ENCODE measurements at places on chromosomes 7 and 10. TPM values are rescaled to one million over a fixed set of nuclear protein-coding genes. Genes with fewer than 3 reads are reported as not detected.

The CXCL12 gene
- 0.07 TPM for polyA plus RNA-seq

The CYP26C1 gene
- polyA plus RNA-seq: not detected

The NUTM2A gene
- polyA plus RNA-seq: 0.15 TPM

The AKR1C8 gene
- polyA plus RNA-seq: 0.10 TPM

DNA sequence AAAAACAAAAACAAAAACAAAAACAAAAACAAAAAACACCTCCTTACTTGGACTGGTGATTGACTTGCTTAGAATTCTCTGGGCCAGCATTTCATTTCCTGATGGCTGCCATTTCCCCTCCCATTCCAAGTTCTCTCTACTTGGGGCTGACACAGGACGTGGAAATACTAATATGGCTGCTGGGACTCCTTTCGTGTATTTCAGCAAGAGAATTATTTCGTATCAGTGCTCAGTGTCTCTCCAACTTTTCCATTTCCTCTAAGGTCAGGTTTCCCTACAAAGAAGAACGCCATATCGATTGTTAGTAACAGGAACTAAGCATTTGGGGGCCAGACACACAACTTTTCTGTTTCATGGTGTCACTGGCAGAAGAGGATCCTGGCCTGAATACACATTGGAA lies 22.5 kb upstream of the VAX1 start:
- DNase-seq: no peak

DNA sequence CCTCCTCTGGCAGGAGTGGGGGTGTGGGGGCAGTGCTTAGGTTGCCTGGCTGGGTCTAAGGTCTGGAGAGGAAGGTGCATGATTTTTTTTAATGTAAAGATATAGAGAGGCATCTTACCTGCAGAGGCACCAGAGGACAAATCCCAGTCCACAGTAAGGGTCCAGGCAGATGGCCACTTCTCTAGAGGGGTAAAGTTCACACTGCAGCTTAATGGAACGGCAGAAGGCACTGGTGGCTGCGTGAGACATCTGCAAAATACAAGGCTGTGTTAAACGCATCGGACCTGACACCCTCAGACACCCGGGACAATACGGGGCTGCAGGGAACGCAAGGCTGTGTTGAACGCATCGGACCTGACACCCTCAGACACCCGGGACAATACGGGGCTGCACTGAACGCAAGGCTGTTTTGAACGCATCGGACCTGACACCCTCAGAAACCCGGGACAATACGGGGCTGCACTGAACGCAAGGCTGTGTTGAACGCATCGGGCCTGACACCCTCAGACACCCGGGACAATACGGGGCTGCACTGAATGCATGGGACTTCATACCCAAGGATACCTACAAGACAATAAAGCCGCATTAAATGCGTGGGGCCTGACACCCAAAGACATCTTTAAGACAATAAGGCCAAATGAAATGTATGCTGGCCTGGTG lies 206.0 kb downstream of the ZMYND11 start:
- no peak for DNase-seq

DNA sequence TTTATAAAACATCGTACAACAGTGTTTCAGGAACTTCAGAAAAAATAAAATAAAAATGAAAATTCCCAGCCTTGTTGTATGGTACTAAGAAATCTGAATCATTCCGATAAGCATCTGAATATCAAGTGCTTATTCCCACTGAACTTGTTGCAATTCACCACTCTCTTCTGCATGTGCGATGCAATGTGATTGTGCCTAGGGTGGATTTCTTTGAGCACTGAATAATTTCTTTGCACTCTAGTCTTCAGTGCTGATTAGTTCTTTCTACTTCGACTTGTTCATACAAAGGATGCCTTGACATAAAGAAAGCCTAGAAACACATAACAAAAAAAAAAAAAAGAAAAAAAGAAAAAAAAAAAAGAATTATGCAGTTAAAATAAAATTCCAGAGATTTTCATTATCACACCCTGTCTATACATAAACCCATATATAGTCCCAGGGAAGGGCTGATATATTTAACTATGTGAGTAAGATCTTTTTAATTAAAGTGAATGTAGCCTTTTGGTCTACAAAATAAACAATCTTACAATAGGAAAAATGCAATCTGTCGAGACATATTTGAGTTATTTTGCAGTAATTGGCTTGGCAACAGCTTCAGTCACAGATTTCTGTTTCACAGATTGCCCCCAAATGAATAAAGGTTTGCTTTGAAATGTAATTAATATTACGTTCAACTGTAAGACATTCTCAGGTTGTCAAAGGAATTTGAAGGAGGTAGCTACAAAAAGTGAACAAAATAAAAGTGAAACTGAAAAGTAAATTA lies 1118.9 kb upstream of the CELF2 start:
- no peak for DNase-seq

- peak; percentile 75 for DNase-seq
Observed at GRCh38 chr7:134513169-134513752, 14.1 kb upstream of the AKR1B10 start.

DNA sequence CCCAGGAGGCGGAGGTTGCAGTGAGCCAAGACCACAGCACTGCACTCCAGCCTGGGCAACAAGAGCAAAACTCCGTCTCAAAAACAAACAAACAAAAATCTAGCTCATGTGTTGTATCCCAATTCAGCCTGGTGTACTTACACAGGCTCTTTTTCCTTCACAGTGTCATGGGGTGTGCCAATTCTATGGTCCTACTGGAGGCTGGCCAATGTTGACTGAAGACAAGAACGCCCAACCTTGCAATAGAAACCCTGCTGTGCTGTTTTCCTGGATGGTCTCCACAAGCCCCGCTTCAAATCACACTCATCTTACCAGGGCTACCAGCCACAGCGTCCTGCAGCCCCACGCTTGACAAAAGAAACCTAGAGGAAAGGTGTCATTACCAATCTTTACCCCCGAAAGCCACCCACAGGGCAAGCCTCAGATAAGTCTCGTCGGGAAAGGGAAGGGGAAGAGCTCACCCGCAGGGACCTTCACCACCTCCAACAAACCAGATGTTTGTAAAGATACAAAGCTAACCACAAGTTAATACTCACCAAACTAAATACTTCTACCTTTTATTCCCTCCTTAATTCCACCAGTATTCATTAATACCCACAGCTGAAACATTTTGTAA lies 64.8 kb downstream of the TNS3 start:
- no peak for DNase-seq

Measured in A549 (cell line).